Caudate nucleus (tissue), 63 donors: ENCODE measurements at places on chromosomes 3 and 15.

- DNase-seq = no peak
Measured at GRCh38 chr3:66269411-66269810, 48.6 kb downstream of the SLC25A26 start.

DNA sequence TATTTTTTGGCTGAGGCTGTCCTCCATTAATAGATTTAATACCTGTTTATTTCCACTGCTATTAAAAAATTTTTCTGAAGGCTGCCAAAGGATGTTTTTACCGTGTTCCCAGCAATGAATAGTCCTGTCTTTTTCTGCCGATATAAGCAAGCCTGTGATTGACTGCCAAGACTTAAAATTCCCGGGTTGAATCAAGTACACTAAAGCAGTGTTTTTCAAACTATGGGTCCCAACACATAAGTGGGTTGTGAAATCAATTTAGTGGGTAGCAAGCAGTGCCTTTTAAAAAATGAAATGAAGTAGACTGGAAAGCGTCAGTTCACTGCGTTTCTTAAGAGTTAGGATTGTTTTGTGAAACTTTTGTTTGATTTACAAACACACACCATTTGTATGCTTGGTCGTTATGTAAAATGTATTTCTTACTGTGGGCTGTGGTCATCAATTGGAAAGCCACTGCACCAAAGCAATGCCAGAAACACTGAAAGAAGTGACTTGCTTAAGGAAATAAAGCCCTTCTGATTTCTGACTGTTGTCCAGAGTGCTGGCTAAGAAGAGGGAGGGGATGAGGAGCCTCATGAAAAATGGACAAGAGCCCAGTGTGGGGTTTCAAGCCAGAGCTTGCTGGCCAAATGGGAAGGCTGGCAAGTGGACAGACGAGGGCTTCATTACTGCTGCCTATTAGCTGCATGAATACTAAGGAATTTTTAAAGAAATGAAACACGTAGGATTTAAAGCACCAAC, 206.0 kb downstream of the THRB start:
- DNase-seq = peak; percentile 56

GRCh38 chr3:129845956-129846355, 47.6 kb downstream of the TMCC1 start:
- no peak for DNase-seq

- no peak for DNase-seq
Measured at GRCh38 chr3:148964809-148965208, 26.5 kb upstream of the GYG1 start.

DNA sequence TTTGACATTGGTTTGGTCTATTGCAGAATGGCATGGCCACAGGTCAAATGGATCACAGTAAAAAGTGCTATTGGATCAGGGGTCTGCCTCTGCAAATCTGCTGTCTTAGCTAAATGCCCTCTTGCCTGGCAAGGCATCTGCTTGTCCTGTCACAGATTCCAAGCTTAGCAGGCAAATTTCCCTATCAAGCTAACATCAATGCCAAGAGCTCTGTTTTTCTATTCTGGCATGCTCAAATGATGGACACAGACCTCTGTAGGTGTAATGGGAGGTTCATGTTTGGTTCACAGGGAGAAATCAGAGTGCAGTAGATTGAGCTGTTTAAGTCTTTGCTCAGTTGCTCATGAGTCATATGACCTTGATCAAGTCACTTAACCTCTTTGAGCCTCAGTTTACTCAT, 54.8 kb upstream of the CPB1 start:
- DNase-seq = no peak

DNA sequence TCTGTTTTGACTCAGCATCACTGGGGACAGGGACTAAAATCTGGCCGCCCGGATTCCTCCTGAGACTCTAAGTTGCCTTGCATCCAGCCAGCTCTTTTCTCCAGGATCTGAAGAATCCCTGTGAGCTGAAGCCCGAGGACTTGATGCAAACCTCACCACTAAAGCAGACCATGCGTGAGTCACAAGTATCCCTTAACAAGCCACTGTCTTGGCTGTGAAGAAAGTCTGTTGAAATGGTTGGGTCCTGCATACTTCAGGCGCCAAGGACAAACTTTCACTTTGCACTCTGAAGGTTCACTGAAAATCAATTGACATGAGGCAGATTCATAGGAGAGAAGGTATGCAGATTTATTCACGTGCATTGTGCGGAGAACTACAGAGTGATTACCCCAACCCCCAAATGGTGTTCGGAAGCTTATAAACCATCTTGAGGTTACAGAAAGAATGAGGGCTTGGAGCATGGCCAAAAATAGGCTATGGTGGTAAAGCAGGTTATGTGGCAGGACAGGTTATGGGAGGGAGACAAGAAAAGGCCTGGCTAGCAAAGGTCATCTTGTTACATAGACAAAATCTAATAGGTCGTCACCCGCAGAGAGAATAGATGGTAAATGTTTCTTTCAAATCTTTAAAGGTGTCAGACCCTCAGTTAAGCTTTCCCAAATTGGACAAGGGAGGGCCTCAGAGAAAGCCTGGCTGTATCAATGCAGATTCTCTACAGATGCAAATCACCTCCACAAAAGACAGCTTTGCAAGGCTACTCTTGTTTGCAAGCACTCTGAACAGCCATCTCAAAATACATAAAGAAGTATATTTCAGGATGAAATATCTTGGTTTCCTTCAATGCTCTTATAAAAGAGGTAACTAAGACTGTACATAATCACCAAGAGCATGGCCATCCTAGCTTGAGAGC, 126.3 kb upstream of the PLAAT1 start:
- no peak for DNase-seq

DNA sequence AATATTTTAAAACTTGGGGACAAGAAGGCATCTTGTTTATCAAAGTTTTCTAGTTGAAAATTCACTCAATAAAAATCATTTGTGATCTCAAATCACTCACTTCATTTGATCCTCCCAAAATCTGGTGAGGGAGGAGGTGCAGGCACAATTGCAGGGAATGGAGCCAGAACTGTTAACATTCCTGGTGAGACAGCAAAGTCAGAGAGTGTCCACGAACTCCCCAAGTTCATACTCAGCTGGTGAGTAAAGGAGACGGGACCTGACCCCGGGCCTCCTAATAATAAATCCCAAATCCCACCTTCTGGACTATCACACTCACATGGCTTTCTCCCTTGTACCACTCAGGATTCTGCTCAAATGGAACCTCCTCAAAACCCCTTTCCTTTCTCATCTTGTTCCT, 252.3 kb upstream of the LRTM1 start:
- DNase-seq = no peak

GRCh38 chr3:45642731-45643152, 46.5 kb upstream of the SACM1L start:
- no peak for DNase-seq

DNA sequence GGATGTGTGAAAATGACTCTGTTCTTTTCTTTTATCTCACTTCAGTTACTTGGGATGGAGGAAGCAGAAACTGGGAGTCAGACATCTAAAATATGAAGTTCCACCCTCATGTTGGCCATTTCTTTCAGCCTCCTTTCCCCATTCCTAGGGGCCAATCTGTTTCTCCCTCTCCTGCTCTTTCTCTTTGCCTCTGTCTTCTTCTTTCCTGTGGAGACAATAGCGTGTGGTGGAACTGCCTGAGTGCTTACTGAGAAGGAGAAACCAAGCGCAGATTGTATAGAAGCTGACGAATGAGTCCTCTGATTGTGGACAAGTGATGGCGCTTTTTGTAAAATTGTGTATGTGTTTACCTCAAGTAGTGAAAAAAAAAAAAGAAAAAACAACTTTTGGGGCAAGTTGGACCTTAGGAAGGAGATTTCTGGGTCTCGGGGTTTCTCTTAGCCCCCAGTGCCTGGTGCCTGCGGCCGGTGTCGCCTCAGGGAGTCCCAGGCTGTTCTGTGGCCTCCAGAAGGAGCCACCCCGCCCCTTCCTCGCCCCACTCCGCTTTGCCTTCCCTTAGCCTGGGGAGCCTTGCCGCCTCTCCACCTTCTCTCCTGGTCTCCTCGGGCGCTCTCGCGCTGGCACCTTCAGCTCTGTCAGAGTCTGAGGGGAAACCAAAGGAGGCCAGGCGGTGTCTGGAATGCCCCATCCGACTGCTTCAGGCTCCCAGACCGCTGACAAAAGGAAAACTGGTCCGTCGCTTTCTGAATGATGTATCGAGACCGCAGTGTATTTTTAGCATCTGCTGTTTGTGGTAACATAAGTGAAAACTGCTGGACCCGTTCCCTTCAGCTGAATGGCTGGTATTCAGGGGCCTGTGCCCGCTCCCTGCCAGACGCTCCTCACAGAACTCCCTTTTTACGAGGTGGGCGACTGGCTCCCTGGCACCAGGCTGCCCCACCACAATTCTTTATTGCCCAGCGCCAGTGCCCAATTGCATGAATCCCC, 30.1 kb downstream of the SCG5 start:
- DNase-seq = peak; percentile 42

DNA sequence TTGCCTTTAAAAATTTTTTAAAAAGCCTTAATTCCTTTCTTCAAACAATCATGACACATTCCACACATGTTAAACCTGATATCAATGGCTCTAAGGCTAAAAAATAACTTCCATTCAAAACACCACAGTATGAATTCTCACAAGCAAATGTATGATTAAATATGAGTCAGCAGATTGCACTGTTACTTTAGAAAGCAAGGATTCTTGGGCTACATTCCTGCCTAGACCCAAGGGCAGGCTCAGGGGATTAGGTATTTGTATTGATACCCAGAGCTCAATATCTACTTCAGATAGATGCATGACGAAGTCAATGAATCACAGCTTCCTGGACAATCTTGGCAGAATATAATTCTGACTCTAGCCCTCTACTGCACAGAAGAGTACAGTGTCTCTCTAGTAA, 65.7 kb downstream of the RARB start:
- no peak for DNase-seq

DNA sequence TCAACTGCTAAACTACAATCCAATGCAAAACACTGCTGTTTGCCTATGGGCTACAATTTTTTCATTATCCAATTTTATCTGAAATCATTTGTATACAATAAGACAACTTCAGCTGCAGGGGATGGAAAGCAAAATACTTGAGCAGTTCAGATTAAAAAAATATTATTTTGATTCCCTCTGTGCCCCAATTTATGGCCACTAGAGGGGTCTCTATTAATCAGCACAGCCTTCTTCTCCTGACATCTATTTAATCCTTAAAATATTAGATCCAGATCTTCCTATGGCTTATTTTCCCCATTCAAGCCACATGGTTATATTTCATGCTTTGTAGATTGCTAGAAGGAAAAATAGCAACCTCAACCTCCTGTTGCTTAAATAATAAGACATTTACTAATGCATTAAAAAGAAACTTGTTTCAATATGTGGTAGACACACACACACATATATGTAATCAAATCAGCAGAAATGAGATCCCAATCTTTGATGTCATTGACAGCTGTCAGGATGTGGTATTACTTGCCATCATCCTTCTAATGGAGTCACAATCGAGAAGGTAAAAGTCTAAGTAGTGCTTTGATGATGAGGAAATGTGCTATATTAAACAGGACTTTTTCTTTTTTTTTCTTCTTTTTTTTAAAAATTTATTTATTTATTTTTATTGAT, 104.2 kb downstream of the P2RY1 start:
- no peak for DNase-seq

GRCh38 chr3:40047406-40047805, 238.0 kb downstream of the MYRIP start:
- no peak for DNase-seq

GRCh38 chr3:16377196-16377595, 112.2 kb downstream of the OXNAD1 start:
- no peak for DNase-seq

GRCh38 chr3:127679534-127680145, 6.9 kb downstream of the ABTB1 start:
- DNase-seq = no peak

GRCh38 chr3:147373301-147373700, 33.0 kb downstream of the ZIC4 start:
- DNase-seq = no peak

DNA sequence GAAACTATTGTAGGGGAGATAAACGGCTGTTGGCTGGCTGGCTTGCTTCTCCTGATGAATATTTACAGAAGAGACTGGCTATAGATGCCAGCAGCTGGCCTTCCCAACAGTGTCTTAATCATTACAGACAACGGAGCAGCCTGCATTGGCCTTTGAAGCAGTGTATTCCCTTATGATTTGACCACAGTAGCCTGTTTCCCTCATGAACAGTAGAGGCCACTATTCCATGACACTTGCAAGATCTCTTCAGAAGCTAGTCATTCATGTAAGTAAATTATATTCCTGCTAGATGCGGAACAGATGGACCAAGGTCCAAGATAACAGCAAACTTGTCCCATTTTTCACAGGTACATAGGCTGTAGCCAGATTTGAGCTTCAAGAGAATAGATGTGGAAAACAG, 47.3 kb downstream of the TMCO5A start:
- no peak for DNase-seq

DNA sequence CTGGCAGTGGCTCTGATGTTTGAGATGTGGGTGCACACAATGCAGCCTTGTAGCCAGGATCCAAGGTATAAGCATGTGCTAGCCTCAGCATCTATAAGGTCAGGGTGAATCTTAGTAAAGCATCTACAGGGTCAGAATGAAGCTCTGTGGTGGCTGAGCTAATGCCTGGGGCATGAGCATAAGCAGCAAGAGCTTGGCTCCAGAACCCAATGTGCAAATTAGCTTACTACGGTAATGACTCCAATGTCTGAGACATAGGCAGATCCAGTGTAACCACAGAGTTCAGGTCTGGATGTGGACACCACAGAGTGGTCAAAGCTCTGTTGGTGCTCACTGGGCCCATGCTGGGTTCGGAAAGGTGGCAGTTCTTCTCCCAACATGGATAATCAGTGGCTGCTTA, 304.5 kb upstream of the NECTIN3 start:
- no peak for DNase-seq

- DNase-seq = no peak
Measured at GRCh38 chr15:75200765-75201615, 692 bp upstream of the C15orf39 start.

DNA sequence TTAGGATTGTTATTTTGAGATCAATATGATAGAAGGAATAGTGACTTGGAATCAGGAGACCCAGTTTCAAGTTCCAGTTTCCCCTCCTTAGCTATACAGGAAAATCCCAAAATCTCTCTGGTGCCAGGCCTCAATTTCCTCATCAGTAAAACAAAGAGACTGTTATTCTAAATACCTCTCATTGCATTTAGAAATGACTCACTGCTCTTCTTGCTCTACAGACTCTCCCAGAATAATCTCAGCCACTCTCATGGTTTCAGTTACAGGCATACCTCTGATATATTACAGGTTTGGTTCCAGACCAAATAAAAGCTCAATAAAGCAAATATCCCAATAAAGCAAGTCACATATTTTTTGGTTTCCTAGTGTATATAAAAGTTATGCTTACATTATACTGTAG, 28.3 kb downstream of the IMPG2 start:
- DNase-seq = no peak

DNA sequence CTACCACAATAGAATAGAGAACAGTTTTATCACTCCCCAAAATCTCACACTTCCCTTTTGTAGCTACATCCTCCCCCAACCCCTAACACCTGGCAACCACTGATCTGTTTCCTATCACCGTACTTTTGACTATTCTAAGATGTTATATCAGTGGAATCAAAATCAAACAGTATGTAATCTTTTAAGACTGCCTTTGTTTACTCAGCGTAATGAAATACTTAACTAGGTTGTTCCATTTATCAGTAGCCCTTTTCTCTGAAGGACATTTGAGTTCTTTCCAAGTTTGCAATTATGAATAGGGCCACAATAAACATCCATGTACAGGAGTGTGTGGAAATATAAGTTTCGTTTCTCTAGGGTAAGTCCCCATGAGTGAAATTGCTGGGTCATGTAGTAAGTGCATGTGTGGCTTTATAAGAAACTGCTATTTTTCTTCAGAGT, 372.3 kb downstream of the SV2B start:
- no peak for DNase-seq
